ENCODE measurements at places on chromosomes 16 and 17.

GRCh38 chr16:26475596-26475995, 591.1 kb upstream of the C16orf82 start:
- no peak for DNase-seq

DNA sequence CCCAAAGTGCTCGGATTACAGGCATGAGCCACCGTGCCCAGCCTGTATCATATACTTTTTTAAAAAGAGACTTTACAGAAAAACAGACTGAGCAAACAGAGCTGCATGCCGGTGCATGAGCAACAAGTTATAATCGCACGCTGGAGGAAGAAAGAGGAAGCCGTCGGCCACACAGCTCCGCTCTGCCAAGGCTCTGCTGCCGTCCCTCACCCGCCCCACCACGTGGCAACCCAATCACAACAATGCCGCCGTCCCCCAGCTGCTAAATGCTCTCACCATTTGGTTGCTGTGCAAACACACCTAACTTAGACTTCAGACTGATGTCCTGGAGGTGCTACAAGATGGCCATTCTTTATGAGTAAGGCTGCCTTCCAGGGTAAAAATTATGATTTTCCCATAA, 83.5 kb downstream of the ADCY9 start:
- DNase-seq: peak; percentile 66

- no peak for DNase-seq
Observed at GRCh38 chr17:4440021-4440420, 6.3 kb downstream of the SPNS3 start.

GRCh38 chr17:71405101-71405500, 715.7 kb upstream of the SOX9 start:
- no peak for DNase-seq

DNA sequence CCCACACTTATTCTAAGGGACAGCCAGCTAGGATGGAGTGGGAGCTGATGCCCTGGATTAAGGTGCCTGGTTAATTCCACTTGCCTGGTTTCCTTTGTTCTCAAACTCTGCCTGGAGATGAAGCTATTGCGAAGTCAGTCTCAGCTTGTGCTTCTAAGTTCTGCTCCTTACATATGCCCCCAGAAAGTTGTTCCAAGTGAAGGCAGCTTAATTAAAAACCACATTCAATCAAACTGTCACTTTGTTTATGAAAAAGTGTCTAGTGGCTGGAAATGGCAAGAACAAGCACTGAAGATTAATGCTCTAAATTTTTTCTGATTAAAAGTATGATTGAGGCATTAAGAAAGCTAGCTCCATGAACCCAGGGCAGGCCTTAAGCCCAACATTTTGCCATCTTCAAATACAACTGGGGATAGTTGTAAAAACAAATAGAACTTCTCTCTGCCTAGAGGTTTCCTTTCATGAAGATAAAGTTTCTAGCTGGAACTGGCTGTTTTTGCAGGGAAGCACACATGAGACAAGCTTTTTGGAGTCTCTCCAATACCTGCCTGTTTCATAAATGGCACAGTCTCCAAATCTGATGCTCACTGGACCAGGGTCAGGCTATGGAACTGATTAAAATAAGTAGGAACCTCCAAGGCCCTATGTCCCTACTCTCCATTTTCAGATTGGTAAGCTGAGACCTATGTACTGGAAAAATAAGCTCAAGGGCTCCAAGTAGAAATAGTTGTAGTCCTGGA, 100.9 kb downstream of the GRIN2A start:
- DNase-seq: no peak

GRCh38 chr17:66383333-66383732, 80.9 kb downstream of the PRKCA start:
- no peak for DNase-seq

- DNase-seq: no peak
Observed at GRCh38 chr16:14464192-14464591, 165.9 kb downstream of the PARN start.

GRCh38 chr17:58969612-58970011, 137.1 kb downstream of the TRIM37 start:
- no peak for DNase-seq

GRCh38 chr17:36523113-36523512, 11.6 kb downstream of the MYO19 start:
- DNase-seq: no peak

DNA sequence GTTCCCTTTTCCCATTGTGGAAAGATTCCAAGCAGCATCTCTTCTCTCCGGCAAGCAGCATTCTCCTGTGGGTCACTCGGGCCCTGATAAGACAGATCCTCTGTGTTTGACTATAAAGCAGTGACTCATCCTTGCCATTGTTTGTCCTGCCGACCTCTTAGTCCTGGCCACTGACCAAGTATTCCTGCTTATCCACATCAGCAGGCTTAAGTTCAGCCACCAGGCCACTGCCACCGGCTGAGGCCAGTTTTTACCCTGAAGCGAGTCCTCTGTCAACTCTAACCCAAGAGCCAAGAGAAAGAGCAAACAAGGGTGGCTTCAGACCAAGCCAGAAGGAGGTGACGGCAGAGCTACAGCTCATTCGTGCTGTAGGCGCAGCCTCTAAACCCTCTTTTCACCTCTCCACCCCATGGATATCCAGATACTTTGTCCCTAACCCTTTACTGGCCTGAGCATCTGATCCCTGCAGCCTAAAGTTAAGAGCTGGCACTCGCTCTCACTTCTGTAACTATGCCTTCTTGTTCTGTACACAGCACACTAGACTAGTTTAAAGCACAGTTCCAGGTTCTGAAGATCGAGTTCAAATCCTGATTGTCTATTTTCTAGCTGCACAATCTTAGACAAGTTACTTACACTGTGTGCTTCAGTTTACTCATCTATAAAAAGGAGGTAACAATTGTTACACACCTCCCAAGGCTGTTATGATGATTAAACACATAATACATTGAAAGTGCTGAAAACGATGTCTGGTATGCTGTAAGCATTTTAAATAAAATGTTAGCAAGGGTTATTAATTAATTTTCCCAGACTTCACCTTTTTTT, 31.0 kb downstream of the SOX9 start:
- no peak for DNase-seq

GRCh38 chr17:27552276-27552732, 78.7 kb upstream of the LGALS9 start:
- DNase-seq: no peak

GRCh38 chr17:52419229-52419641, 260.7 kb upstream of the CA10 start:
- DNase-seq: no peak

- no peak for DNase-seq
Observed at GRCh38 chr17:80790981-80791742, 200.5 kb upstream of the CHMP6 start.

DNA sequence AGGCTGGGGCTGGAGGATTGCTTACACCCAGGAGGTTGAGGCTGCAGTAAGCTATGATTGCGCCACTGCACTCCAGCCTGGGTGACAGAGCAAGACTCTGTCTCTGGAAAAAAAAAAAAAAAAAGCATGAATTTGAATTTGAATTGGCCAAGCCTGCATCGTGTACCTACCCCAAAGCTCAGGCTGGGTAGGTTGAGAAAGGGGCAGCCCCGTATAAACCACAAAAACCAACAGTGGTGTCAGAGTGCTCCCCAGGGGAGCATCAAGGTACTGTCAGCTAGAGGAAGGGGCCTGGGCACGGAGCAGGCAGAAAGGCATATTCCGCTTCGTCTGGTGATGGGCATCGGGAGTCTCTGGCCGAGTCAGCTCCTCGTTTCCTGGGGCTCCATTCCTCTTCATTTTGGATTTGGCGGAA, 40.9 kb downstream of the RAP1GAP2 start:
- no peak for DNase-seq

DNA sequence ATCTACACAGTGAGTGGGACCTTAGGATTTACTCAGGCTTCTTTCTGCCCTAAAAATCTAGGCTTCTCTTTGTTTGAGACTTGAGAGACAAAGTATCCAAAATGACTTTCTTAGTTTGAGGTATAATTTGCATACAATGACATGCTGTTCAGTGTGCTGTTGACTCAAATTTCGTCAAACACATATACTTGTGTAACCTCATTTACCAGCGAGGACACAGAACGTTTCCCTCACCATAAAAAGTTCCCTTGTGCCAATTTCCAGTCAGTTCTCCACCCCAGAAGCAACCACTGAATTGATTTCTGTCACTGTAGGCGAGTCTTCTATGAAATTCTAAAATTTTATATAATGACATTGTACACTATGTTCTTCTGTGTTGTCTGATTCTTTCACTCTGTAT, 68.0 kb upstream of the MAF start:
- DNase-seq: no peak

- DNase-seq: no peak
Observed at GRCh38 chr17:31273516-31273915, 23.5 kb downstream of the OMG start.

DNA sequence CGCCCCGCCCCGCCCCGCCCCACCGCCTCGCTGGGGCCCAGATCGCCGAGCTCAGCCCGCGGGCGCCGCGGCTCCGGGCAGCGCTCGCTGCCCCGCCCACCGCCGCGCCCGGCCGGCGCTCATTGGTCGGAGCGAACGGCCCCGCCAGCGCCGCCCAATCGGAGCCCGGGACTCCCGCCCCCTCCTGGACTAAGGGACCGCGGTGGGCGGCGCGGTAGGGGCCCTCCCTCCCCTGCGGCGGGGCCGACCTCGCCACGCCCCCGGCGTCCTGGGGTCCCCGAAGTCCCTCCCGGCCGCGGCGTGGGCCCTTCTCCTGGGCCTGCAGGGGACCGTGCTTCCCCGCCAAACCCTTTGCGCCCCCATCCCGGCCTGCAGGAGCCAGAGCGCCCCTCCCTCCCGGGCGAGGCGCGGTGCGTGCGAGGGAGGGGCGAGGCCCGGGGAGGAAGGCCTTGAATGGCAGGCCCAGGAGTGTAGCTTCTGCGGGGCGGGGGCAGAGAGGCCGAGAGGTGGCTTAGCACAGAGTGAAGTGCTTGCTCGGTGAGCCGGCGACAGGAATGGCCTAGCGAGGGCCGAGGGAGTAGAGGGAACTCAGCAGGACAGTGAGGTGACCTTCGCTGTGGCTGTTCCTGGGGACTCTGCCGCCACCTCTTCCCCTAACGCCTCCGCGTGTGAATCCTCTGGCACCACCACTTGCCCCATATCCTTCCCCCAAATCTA, at the start of gene CAMKK1:
Gene CAMKK1 (minus strand): TSS at position 51 of the 717 bp plus-strand sequence. CDS start 7,366 bp downstream, outside the sequence.
- DNase-seq: peak; percentile 92

GRCh38 chr16:72044296-72044695, 10.0 kb upstream of the HP start:
- DNase-seq: no peak

DNA sequence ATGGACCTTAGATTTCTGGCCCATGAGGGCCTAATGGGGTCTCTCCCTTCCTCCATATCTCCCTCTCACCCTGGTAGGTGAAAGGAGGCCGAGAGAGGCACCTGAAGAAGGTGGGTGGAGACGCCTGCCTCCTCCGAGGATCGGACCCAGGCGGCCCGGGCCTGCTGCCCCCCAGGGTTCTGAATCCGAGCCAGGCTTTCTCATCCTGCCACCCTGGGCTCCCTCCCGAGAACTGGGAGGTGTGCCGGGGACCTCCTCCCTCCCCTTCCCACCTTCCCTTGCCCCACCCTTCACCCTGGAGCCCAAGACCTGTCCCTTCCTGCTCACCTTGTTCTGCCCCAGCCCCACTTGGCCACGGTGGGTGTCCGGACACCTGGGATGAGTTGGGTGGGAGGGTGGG, 5.0 kb downstream of the FBXL19 start:
- no peak for DNase-seq

- DNase-seq: no peak
Observed at GRCh38 chr16:2804728-2805127, 6.5 kb downstream of the PRSS41 start.

DNA sequence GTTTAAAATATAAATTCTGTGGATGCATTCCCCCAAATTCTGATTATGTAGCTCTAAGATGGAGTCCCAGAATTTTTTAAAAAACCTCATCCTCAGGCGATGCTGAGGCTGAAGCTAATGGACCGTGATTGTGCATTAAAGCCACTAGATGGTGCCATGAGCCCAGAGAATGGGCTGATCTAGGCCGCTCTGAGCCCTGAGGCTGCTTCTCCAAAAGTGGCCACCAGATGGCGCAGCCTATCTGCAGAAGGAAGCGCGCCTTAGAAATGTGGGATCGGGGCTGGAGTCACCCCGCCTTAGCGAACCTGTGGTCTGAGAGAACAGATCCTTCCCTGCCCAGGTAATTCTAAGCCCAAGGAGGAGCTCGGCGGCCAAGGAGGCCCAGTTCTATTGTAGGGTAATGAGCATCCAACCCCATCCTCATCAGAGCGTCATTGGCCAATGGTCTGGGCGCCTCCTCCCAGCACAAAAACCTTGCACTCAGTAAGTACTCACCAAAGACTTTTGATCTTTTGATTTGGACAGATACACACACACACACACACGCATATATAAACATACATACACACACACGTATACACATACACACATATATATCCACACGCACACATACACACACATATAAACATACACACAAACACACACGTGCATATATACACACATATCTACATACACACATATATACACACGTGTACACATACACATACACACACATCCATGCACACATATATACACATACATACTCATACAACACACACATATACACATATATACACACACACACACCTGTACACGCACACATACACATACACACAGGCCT, 13.7 kb upstream of the MMP2 start:
- DNase-seq: peak; percentile 86

- DNase-seq: no peak
Observed at GRCh38 chr17:35807371-35808144, 1.7 kb upstream of the TAF15 start.

DNA sequence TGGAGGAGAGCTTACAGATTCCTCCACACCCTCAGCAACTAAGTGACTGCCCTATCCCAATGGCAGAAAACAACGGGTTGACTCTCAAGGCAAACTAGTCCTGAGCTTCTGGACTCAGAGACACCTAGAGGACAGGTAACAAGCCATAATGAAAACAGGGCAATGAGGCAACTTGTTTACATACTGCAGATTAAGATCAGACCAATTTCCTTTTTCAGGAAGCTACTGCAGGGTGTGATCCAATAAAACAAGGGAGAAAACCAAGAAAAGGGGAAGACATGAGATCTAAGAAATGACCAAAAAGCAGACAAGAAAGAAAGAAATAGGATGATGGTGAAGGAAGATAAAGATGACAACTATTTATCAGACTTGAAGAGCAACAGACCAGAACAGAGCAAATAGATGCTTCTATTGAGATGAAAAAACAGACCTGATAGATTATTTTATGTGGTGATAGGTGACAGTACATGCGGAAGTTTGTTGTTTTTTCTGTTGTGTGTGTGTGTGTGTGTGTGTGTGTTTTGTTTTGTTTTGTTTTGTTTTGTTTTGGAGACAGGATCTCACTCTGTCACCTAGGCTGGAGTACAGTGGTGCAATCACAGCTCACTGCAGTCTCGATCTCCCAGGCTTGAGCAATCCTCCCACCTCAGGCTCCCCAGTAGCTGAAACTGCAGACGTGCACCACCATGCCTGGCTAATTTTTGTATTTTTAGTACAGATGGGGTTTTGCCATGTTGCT, 120.7 kb downstream of the GAS7 start:
- peak; percentile 30 for DNase-seq

- DNase-seq: peak; percentile 85
Observed at GRCh38 chr17:68613739-68614298, 12.7 kb upstream of the FAM20A start.

- no peak for DNase-seq
Observed at GRCh38 chr17:73824321-73824720, 180.1 kb upstream of the SDK2 start.

All from inflammatory macrophage treated with lipopolysaccharide for 4 hours (primary cell).